AG04449 (cell line): ENCODE measurements at places on chromosomes 7 and 10.

- no peak for DNase-seq
These were observed 39.0 kb downstream of the PDGFA start for GRCh38 chr7:480531-481218.

GRCh38 chr10:98418665-98419468 lies 3.9 kb upstream of the PYROXD2 start:
- DNase-seq = no peak

GRCh38 chr10:31701546-31701945 lies 227.1 kb downstream of the ARHGAP12 start:
- no peak for DNase-seq

DNA sequence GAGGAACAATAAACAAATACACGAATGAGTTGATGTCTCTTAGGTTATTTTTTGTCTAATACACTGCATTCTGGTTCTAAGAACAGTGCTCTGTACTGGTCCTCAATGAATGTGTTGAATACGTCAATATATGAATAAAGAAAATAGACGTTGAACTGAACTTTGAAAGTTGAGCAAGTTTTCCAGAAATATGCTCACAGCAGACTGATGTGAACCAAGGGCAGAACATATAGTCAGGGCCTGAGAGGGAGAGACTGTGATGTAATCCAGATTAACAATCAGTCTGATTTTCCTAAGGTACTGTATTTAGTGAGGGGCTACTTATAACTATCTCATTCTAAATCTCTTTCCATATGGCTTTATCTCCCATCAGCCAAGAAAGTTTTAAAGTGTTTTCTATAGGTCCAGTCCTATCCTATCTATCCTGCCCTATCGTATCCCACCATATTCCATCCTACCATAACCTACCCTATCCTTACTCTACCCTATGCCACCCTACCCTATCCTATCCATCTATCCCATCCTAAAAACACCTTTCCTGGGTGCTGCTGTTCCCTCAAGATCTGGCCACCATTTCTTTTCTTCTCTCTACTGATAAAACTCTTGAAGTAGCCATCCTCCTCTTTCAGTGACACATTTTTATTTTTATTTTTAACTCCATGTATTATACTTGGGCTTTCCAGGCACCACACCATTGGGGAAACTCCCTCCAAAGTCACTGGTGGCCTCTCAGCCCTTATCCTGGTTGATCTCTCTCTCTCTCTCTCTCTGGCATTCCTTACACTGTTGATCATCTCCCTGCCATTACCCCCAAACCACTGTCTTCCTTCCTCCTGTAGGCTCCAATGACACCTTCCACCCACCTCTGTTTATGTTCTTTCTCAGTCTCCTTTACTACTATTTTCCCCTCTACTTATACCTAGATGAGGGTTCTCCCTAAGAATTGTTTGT lies 212.3 kb upstream of the SLC26A5 start:
- DNase-seq = no peak

DNA sequence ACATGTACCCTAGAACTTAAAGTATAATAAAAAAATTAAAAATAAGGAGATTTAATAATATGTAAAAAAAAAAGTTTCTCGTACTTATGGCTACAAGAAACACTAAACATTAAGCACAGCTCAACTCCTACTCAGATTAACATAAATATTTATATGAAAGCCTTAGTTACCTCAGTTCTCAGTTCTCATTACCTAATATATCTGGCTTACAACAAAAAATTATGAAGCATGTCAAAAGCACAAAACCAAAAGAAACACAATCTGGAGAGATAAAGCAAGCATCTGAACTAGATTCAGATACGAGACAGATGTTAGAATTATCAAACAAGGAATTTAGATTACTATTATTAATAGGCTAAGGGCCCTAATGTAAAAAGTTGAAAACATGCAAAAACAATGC lies 40.1 kb downstream of the RNF133 start:
- no peak for DNase-seq

DNA sequence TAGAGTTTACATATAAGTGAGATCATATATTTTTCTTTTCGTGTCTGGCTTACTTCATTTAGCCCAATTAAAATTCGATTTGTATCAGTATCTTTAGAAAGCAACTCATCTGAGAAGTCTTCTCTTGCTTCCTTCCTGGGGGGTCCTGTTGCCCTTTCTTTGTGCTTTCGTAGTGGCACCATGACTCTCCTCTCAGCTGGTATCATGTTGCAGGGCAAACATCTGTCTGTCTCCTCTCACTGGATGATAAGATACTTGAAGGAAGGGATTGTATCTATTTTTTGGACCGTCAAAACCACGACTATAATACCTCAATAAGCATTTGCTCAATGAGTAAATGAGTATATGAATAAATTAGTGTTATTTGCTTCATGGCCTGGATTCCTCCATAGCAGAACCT lies 382.5 kb upstream of the SORCS1 start:
- DNase-seq = no peak

- DNase-seq = no peak
These were observed 86.5 kb upstream of the TMEM72 start for GRCh38 chr10:44824607-44825006.

GRCh38 chr7:131338173-131338572 lies 10.5 kb downstream of the MKLN1 start:
- no peak for DNase-seq

DNA sequence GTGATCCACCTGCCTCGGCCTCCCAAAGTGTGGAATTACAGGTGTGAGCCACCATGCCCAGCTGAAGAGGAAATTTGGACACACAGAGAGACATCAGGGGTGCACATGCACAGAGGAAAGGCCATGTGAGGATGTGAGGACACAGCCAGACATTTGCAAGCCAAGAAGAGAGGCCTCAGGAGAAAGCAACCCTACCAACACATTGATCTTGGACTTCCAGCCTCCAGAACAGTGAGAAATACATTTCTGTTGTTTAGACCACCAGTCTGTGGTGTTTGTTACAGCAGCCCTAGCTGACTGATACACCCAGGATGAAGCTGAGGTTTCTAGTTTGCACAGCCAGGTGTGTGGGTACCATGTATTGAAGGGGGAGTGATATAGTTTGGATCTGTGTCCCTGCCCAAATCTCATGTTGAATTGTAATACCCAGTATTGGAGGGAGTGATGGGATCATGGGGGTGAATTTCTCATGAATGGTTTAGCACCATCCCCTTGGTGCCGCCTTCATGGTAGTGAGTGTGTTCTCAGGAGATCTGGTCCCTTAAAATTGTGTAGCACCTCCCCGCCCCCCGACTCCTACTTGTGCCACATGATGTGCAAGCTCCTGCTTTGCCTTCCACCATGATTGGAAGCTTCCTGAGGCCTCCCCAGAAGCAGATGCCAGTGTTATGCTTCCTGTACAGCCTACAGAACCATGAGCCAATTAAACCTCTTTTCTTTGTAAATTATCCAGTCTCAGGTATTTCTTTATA lies 64.7 kb upstream of the DUSP5 start:
- DNase-seq = no peak

DNA sequence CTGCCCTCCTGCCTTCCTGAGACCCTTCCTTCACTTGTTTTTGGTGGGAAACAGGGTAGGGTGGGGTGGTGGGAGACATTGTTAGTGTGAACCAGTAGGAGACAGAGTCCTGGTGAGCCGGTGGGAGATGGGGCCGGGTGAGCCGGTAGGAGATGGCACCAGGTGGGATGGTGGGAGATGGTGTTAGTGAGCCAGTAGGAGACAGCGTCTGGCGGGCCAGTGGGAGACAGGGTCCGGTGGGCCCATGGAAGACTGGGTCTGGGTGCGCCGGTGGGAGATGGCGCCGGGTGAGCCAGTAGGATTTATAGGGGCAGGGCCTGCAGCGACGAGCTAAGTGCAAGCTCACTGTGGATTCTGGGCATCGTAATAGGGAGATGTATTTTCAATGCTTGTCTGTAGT lies 116.8 kb downstream of the TRRAP start:
- DNase-seq = no peak

DNA sequence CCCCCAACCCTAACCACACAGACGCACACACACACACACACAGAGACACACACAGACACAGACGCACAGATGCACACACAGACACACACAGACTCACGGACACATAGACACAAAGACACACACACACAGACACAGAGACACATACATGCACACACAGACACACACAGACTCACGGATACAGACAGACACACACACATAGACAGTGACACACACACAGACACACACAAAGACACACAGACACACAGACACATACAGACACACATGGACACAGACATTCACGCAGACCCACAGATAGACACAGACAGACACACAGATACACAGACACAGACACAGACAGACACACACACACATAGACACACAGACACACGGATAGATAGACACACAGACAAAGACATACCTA lies 2.1 kb downstream of the CALML5 start:
- DNase-seq = no peak

DNA sequence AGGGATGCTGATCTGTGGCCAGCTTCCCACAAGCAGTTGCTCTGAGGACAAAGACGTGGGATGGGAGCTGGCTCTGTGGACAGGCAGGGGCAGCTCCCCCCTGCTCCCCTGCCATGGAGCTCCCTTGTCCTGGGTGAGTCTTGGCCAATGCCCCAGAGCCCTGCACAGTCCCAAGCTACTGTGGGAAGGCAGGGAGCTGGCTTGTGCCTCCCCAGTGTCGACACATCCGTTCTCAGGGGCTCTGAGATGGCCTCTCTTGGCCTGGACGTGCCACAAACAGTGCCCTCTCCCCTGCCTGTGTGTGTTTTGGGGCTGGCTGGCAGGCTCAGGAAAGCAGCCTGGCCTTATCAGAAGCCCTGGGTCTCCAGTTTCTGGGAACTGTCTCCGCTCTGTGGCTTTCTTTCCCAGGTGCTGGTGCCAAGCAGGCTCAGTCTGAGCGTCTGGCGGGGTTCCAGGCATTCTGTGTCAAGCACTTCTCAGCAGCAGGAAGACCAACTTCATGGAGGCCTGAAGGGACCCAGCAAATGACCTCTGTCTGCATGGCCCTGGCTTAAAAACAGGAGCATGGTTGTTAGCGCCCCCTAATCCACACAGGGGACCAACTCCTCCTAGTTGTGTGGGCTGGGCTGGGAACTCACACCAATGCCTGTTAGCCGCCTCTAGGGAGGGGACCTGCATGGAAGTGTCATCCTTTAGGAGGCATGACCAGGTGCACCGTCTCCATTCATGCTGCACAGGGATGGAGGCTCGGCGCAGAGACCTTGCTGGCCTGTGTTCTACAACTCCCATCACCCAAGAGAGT lies 375.2 kb downstream of the RPS24 start:
- DNase-seq = no peak

GRCh38 chr7:55593515-55594318 lies 21.4 kb upstream of the VOPP1 start:
- DNase-seq = no peak

DNA sequence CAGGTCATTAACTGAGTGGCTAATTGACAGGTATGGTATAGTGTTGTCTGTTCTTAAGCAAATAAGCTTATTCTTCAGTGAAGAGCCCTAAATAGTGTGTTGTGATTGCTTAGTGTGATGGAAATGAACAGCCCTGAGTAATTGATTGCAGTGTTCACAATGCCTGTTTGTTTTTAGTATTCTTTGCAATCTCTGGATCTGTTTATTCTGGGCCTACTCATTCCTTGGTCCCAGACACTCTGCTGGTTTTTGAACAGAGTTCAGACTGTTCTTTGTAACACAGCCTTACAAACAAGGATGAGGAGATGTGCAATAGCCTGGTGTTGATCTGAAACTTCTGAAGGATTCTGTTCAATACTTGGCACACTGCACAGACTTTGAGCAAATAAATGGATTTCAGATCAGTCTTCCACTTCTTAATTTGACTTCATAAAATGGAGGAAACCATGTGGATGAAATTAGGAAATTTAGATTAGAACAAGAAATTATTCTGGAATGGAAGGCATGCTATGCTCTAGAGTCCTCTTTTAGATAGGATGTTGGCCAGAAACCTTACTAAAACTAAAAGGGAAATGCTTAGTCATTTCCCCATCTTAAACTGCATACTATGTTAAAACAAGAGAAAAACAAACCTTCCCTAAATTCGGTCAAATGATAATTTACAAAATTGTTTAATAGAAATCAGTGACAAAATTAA lies 444.2 kb upstream of the SEMA3D start:
- no peak for DNase-seq

GRCh38 chr10:10014846-10015245 lies 1002.8 kb upstream of the CELF2 start:
- no peak for DNase-seq

DNA sequence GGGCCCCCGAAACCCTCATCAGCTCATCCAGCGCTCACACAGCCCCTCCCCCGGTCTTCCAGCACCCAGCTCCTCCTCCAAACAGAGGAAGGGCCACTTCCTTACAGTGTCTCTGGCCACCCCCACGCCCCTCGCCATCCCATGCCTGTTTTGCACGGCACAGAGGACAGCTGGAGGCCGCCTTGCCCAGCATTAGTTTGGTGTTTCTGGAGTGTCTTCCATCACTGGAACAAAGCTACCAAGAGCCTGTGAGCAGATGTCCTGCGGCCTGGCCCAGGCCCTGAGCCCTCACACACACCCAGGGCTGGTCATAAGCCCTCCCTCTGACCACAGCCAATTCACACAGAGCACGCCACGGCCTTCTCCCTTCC lies 82.3 kb downstream of the MAD1L1 start:
- no peak for DNase-seq

- DNase-seq = no peak
These were observed 3.6 kb downstream of the NPM3 start for GRCh38 chr10:101779544-101780186.

DNA sequence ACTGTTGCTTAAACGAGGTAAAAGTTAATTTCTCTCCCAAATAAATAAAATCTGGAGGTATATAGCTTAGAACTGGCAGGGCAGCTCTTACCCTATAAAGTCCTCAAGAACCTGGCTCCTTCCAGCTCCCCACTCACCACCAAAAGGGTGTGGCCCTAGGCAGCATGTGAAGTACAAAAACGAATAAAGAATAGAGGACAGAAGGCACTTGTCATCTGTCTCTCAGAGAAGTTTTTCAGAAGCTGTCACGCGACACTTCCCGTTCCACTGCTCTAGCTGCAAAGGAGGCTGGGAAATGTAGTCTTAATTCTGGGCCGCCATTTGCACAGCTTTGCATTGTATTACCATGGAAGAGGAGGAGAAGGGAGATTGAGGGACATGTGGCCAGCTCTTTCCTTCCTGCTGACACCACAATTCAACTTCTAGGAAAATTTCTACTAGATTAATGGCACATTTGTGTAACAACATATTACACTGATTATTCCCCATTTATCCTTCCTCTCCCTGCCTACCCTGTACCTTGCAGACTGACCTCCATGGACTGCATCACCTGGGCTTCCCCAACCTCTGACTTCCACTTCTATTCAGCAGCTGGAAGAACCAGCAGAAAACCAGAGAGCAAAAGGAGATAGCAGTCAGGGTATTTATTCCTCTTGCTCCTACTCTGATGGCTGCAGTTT lies 62.2 kb downstream of the CCDC71L start:
- no peak for DNase-seq
